ENCODE measurements at places on chromosomes 13 and 19.

GRCh38 chr13:27138457-27139093 lies 33.0 kb downstream of the USP12 start:
- DNase-seq: no peak

- no peak for DNase-seq
Observed at GRCh38 chr13:63420685-63421084, 2005.0 kb upstream of the PCDH20 start.

- DNase-seq: no peak
Observed at GRCh38 chr13:75637181-75637750, 1.1 kb downstream of the LMO7 start.

DNA sequence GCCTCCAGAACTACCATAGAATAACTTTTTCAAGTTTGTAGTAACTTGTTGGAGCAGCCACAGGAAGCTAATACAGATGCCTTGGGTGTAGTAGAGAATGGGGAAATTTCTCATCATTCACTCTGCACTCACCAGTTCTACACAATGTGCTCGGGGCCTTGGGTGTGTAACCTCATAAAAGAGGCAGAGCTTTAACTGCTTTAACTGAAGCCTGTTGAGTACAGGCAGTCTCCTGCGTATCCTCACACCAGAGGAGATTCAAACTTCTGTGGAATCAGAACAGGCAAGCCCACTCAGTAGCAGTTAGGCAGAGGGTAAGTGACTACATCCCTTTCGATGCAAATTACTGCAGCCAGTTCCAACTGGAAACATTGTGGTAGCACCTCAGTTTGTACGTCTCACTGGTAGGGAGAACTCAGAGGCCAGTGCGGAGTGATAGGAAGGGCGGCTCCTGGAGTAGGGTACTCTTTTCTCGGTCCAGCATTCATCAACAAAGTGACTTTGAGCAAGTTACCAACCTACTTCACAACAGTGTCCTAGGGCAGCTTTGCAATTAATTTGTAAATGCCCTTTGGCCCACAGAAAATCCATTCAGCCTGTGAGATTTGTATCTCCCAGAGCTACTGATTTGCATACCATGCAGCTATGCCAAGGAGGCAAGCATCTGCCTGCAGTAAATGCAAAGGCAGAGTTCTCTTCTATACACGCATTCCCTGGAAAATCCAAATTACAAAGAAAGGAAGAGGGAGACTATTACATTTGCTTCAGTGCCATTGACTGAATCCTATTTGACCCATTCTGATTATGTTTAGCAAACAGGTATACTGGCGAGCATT lies 904.3 kb downstream of the DIAPH3 start:
- DNase-seq: no peak

DNA sequence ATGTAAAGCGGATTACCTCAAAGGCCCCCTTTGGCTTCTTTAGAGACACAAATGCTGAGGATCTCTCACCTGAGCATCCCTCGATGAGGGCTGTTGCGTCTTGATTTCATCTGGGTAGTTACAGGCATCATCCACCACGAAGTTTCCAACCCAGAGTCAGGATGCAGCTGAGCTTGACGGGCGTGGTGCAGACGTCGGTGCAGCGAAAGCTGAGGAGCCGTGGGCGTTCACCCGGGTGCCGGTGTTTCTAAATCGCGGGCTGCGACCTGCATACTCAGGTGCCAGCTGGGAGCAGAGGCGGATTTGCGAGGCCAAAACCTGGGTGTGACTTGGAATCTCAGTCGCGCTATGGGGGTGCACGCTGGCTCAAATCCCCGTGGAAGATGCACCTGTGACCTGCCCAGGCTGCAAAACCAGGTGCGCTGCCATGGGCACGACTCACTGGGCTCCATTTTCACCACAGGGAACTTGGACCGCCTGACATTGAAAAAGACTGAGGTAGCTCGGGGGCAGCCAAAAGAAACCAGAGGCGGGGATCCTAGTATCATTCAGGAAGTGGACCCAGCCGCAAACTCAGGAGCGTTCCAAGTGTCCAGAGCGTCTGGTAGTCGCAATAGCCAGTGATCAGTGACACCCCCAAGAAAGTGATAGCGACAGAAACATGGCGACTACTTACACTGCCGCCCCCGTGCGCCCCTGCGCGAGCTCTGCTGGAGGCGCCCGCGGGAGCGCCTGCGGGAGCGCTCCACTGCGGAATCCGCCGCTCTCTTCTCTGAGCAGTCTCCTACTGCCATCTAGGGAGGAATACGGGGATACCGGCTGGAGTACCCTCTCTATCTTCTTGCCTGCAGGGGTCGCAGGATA lies 36.4 kb upstream of the IGFL4 start:
- DNase-seq: peak; percentile 18

- DNase-seq: no peak
Observed at GRCh38 chr19:31613683-31614219, 264.5 kb upstream of the TSHZ3 start.

DNA sequence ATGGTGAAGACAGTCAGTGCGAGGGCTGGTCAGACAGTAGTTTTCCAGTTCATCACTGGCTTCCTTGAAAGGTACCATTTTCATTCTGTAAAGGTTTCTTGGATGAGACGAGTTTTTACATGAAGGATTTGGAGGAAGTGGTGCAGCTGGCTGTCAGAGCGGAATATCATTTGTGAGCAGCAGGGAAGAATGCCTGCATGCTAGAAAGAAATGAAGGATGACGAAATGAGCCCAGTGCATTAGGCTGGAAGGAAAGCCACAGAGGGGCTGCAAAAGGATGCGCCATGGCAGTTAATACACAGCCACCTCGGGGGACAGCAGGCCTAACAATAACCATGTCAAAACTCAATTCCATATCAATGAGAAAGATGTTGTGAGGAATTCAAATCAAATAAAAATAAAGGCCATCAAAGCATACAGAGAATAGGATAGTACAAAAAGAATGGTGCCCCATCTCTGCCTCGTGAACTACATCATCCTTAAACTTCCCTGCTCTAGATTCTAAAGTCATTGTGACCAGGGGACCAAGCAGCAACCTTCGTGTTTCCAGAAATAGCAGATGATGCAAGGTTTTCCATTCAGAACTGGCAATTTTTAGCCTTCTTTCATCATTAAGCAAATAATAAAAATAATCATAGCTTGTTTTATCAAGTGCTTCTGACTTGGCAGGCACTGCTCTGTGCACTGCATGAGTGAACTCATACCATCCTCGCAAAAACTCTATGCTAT lies 504.2 kb downstream of the RFC3 start:
- no peak for DNase-seq

DNA sequence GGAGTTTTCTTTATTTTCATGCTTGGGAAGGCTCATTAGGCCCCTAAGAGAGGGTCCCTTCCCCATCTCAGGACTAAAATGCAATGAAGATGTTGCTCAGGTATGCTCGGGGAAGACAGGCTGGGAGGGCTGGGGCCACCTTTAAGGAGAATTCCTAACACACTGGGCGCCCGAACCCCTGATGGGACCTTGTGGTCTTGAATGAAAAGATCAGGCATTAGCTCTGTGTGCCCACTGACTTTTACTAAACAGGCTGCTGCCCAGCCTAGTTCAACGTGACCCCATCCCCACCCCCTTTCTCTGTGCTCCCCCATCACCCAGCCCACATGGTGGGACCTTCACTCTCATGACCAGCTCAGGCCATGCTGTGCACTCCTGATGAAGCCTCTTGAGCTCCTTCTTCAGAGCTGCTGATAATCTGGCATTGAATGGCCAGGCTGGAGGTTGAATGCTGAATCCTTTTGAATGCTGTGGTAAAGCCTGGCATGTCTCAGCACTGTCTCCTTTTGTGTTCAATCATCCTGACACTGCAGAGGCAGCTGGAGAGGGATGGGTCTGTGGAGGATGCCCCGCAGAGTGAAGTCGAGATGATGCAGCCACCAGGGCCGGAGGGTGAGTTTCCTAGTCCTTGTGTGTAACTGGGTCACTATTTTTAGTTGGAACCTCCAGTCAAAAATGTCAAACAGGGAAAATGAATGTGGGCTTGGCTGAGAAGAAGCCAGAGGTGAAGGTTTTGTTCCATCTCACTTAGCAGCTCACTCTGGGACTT lies 209.1 kb downstream of the UQCRFS1 start:
- no peak for DNase-seq

- DNase-seq: peak; percentile 48
Observed at GRCh38 chr19:46766569-46767317, 20.5 kb upstream of the STRN4 start.

- DNase-seq: no peak
Observed at GRCh38 chr19:44571830-44572580, 41.4 kb upstream of the IGSF23 start.
